ENCODE measurements at places on chromosomes 7 and 10.

DNA sequence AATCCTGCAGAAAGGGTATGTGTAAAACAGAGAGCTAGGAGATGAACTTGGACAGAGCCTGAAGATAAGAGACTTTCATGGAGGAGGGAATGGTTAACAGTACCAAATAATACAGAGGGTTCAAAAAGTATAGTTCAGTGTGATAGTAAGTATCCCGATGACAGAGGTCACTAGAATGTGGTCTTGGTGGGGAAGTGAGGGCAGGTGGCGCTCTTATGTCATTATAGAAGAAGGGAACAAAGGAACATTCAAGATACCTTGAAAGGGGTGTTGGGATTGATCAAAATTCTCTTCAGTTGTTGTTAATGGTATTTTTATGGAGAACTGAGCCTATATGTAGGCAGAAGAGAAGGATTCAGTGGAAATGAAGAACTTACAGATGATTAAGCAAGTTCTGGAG is 312.5 kb downstream of the SUGCT start:
- DNase-seq = peak; percentile 20

DNA sequence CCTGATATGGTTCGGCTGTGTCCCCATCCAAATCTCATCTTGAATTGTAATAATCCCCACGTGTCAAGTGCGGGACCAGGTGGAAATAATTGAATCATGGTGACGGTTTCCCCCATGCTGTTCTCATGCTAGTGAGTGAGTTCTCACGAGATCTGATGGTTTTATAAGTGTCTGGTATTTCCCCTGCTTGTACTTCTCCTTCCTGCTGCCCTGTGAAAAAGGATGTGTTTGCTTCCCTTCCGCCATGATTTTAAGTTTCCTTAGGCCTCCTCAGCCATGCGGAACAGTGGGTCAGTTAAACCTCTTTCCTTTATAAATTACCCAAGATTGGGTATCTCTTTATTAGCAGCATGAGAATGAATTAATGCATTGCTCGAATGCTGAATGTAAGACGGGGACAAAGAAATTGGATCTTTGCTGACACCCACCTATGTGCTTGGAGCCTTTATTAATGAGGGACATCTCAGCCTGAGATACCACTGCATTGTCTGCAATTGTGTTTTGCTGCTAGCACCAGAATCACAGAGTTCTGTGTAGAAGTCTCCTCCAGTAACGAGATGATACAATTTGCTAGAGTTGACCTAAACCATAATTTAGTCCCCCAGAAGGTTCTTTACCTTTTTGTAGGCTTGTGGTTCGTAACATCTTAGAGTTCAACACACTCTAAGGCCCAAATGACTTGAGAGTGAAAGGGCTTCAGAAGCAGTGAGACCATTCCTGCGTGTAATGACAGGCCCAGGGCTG is 28.6 kb downstream of the SLC35B4 start:
- DNase-seq = no peak

GRCh38 chr7:138838166-138838565 is 40.2 kb upstream of the ATP6V0A4 start:
- no peak for DNase-seq

GRCh38 chr10:72243822-72244437 is 27.9 kb upstream of the ASCC1 start:
- peak; percentile 64 for DNase-seq

DNA sequence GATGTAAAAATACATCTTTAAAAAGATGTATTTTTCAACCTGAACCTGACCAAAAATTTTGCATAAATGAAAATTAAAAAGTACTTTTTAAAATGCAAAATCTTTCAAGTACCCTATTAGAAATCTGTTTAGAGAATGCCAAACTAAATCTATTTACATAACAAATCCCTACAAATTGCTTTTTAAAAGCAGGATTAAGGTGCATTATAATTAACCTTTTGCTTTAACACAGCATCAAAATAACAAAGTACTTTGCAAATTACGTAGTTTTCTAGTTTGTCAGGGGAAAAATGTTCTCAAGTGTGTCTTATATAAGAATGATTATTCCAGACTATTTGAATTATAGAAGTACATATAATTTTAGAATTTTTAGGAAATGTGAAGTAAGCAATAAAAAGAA is 160.8 kb downstream of the VPS50 start:
- no peak for DNase-seq

GRCh38 chr7:137110535-137110934 is 233.0 kb downstream of the PTN start:
- DNase-seq = no peak

GRCh38 chr7:128422037-128422436 is 12.3 kb upstream of the IMPDH1 start:
- DNase-seq = no peak

- no peak for DNase-seq
These were observed 37.1 kb upstream of the TOMM7 start for GRCh38 chr7:22859641-22860290.

DNA sequence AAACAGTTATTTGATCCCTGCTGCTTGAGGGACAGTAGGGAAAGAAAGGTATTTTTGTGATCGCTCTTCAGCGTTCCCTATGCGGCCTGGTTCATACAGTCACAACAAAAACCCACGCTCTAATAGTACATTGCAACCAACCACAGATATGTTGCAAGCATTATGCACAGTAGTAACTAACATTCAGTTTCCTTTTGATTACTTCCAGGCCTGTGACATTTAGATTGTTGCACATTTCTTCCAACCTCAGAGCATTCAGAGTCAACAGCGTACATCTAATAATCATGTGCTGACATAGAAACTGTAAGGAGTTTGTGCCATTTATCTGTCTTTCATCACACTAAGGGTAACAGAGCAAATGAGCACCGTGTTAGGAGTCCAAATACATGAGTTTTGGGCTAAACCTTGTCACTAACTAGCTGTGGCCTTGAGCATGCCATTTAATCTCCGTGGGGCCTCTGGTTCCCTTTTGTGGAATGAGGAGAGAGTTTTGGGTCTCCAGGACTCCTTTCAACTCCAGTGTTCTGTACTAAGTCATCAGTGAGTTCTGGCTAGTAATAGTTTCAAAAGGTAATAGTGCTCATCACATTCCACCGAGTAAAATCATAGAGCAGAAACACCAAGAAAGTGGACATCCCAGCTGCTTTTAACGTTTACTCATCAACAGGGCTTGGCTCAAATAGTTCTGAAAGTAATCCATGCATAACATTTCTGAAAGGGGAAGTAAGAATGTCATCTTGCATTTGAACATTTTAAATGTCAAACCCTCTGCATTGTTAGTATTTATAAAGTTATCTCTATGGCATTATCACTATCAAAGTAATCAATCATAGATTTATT is 99.0 kb upstream of the FZD1 start:
- DNase-seq = no peak

DNA sequence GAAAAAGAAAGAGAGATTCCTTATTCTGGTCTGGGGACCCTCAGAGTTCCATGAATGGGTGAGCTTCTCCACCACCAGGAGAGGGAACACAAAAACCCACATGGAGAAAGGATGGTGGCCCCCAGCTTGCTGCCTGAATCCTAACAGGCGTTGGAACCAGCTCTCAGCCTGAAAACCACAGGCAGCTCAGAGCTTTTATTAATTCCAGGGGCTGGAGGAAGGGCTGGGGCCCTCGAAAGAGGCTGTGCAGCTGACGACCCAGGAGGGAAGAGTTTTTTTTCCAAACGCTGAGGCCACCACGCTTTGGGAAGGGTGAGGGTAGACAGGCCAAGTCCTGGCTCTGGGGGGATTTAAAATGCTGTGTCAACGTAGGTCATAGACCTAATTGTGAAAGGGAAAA is 10.8 kb upstream of the ELN start:
- DNase-seq = peak; percentile 52

GRCh38 chr10:111705021-111705420 is 478.5 kb downstream of the GPAM start:
- DNase-seq = no peak

GRCh38 chr10:484925-485661 is 204.4 kb downstream of the DIP2C start:
- no peak for DNase-seq

- DNase-seq = no peak
These were observed 56.2 kb downstream of the AOAH start for GRCh38 chr7:36668080-36668479.

DNA sequence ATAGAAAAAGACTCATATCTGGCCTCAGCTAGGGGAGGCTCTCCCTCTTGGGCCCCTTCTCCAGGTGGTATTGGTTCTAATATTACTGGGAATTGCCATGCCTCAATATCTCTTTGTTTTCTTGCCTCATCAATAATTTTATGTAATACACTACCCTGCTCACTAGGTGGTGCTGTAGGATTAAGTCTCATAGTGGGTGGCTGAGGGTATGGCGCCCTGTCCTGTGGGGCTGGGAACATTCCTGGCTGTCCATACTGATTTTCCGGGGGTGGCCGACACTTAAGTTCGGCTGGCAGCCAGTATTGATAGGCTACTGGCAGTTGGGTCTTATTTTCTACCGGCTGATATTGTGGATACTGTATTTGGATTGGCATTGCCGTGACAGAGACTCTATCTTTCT is 9.0 kb upstream of the TAS2R3 start:
- peak; percentile 73 for DNase-seq

DNA sequence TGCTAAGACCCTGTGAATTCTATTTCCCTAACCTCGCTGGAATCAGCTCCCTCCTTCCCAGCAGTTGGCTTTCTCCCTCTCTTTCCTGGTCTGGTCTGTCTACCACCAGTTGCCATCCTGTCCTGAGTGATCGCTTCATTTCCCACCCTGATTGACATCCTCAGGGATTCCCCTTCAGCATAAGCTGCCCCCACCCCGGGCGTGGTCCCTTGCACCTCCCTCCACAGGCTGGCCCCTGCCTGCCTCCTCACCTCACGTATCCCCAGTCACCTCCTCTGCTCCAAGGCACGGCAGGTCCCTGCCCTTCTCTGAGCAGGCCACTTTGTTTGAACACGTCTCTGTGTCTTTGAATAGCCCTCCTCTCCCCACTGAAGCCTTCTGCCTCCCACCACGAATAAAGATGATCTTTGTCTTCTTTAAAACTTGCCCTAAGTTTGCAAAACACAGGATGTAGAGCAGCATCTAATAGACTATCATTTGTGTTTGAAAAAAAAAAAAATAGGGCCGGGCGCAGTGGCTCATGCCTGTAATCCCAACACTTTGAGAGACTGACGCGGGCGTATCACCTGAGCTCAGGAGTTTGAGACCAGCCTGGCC is 233.5 kb downstream of the CUX1 start:
- DNase-seq = no peak

GRCh38 chr7:157692460-157693011 is 355.7 kb downstream of the DNAJB6 start:
- no peak for DNase-seq

DNA sequence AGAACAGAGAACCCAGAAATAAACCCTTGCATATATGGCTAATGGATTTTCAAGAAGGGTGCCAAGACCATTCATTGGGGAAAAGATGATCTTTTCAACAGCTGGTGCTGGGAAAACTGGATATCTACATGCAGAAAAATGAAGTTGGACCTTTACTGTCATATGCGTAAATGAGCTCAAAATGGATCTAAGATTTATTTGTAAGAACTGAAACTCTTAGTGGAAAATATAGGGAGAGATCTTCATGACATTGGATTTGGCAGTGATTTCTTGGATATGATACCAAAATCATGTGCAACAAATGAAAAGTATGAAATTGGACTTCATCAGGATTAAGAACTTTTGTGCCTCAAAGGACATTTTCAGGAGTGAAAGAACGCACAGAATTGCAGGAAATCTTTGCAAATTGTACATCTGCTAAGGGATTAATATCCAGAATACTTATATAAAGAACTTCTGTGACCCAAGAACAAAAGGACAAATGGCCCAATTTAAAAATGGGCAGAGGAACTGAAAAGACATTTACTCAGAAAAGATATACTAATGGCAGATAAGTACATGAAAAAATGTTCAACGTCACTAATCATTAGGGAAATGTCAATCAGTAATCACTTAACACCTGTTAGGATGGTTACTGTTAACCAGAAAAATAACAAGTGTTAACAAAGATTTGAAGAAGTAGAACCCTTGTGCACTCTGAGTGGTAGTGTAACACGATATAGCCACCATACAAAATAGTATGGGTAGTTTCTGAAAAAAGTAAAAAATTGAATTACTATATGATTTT is 6.1 kb downstream of the DBF4 start:
- DNase-seq = no peak

GRCh38 chr10:80530251-80530650 is 7.5 kb upstream of the SH2D4B start:
- DNase-seq = peak; percentile 11

GRCh38 chr10:78520737-78521430 is 487.2 kb downstream of the RPS24 start:
- peak; percentile 52 for DNase-seq

DNA sequence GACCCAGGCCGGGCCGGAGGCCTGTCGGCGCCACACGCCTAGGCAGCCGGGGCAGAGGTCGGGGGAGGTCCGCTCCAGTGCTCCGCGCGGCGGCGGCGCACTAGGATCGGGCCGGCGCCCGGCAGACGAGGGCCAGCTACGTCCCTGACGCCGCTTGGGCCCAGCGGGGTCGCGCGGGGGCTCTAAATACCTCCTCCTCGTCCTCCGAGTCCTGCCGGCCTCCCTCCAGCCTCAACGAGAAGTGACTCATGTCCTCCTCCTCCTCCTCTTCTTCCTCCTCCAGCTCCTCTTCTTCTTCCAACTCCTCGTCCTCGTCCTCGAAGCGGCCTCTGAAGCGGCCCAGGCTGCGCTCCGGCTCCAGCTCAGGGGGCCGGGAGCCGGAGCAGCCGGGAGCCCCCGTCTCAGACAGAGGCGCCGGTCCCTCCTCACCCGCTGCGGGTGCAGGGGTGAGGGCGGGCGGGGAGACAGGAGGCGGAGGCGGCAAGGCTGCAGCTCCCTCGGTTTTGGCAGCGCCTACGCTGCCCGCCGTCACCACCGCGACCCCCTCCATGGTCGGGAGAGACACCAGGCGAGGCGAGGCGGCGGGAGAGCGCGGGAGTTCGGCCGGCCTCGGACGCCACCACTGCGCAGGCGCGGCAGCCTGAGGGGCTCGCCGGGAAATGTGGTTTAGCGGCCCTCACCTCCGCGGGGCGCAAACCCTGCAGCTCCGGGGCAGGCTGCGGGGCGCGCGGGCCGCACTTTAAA is at the start of gene PCGF6:
TSS of gene PCGF6 (minus strand) at position 624 of the 744 bp plus-strand sequence. CDS start at position 550, 74 bp downstream.
- peak; percentile 85 for DNase-seq

DNA sequence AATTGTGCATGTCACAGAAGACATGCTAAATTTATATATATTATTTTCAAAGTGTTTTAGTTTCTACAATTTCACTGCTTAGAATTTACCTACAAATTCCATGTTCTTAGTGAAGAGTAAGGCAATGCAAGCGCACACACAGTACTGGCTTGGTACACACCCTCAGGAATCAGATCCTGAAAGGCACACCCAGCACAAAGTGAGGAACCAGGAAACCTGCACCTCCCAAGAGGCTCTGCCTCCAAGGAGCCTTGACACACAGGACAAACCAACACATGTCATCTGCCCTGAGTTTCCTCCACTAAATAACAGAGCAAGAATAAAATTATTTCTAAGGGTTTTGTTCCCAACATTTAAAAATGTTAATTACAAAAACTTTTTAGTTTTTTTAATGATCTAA is 156.2 kb downstream of the PARD3 start:
- no peak for DNase-seq
